ENCODE measurements at places on chromosomes 13 and 19.
A peak's percentile ranks its signal among the peaks of the same experiment; 100 is the strongest.

DNA sequence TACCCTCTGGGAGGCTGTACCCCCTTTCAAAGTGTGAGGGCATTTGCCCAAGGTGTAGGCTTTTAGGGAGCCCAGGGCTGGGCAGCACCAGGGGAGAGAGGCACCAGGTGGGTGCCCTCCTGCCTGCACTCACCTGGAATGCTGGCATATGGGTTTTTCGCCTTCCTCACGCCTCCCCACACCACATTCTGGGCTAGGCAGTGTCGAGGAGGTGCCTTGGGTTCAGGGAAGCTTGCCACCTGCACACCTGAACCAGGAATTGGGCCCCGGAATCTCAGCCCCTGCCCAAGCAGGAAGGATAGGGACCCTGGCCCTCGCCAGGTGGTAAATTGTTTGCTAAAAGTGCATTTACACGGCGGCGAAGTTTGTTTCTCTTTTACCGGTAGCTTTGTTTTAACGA, 5.1 kb upstream of the TSHZ3 start:
- DNase-seq: no peak

GRCh38 chr13:84569366-84569765, 687.1 kb upstream of the SLITRK1 start:
- no peak for DNase-seq

DNA sequence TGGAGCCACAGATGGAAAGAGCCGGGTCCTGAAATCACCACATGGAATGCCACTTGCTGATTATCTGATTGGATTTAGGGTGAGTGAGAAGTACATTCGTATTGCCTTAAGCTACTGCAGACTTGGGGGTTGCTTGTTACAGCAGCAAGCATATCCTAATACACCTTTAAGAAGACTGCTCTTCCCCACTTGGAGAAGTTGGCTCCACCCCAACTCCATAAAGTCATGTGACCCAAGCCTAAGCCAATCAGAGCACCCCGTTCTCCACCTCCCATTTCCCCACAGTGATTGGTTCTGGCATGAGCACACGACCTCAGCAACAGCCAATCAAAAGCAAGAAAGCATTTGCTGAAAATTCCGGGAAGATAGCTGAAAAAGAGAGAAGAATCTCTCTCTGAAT, 23.1 kb downstream of the CACNA1A start:
- no peak for DNase-seq

DNA sequence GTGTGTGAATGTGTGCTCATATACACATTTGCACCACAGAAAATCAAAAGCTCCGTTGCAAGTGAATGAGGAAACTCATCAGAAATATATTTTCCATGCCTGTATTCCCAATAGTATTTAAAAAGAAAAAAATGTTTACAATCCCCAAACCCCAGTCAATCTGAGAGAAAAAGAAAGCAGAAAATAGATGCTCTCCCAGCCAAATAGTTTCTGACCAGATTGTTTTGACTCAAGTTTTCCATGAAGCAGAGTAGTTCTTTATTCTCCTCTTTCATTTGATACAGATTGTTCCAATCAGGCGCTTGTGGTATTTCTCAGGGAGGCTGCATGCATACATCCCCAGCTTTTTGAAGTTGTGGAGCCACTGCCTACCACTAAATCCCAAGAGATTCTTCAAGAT, 110.6 kb downstream of the STARD13 start:
- peak; percentile 45 for DNase-seq

- DNase-seq: peak; percentile 84
These were observed at the start of gene NFIC for GRCh38 chr19:3365836-3366752. NFIC (plus strand) TSS chr19:3366583; CDS start chr19:3366637, 54 bp downstream.

GRCh38 chr19:48741129-48741999, 954 bp upstream of the RASIP1 start:
- DNase-seq: no peak

- DNase-seq: no peak
These were observed 100.5 kb downstream of the DLEU7 start for GRCh38 chr13:50742968-50743367.

- no peak for DNase-seq
These were observed 488.8 kb downstream of the KCTD12 start for GRCh38 chr13:76397413-76397812.

DNA sequence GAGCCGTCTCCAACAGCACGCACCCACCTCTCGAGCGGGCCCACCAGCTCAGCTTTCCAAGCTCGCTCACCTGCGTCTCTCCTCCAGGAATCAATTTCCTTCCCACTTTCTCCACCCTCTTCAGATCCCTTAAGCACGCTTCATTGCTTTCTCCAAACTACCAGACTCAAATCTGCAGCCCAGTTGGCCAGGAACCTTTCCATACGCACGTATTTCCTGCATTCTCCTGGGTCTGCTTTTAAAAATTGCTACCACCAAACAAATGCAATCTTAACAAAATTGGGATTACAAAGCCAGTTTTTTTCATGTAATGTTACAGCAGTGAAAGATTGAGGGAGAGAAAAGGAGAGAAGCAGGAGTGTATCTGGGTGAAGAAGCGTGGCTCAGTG, 1.5 kb downstream of the ENOX1 start:
- DNase-seq: no peak

- DNase-seq: no peak
These were observed 814 bp downstream of the NBEA start for GRCh38 chr13:34942732-34943435.

DNA sequence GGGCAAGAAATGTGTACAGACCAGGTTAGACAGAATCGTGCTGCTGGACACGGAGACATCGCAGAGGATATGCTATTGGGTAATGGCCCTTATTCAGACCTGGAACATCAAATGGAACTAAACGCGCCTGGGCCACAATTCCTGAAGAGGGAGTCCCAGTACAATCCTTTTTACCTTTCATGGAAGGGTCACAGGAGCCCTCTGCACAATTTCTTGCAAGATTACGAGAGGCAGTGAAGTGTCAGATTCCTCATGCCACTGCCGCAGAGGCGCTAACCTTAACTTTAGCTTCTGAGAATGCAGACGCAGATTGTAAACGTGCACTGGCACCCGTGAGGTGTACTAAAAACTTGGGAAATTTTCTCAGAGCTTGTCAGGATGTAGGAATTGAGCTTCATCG, 18.1 kb downstream of the CLEC4M start:
- no peak for DNase-seq

DNA sequence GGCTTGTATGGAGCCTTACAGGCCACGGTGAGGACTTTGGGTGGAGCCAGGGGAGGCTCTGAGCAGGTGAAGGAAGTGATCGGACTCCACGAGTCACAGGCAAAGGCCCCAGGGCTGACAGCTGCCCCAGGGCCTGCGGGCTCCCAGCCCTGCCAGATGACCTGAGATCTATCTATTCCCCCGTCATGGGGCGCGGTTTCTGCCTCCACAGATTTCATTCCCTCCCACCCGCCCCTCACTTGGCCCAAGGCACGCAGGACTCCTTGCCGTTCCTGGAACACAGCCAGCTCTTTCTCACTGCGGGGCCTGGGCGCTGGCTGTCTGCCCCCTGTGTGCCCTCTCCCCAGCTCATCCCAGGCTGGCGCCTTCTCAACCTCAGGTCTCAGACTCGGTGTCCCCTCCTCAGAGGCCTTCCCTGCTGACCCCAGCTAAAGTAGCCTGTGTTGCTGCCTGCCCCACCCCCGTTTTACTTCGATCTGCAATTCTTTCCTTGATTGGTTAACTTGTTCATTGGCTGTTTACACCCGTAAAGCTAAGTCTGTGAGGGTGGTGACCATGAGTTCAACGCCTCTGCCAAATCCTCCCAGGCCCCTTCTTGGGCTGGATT, 13.9 kb upstream of the PAK4 start:
- no peak for DNase-seq
